ENCODE measurements at places on chromosomes 13 and 19. TPM values are rescaled to one million over a fixed set of nuclear protein-coding genes. Genes with fewer than 3 reads are reported as not detected.

The KCNJ14 gene
- 0.95 TPM for total RNA-seq

The THAP8 gene
- 6.7 TPM for total RNA-seq

The CERS1 gene
- total RNA-seq, result 15.7 TPM

DNA sequence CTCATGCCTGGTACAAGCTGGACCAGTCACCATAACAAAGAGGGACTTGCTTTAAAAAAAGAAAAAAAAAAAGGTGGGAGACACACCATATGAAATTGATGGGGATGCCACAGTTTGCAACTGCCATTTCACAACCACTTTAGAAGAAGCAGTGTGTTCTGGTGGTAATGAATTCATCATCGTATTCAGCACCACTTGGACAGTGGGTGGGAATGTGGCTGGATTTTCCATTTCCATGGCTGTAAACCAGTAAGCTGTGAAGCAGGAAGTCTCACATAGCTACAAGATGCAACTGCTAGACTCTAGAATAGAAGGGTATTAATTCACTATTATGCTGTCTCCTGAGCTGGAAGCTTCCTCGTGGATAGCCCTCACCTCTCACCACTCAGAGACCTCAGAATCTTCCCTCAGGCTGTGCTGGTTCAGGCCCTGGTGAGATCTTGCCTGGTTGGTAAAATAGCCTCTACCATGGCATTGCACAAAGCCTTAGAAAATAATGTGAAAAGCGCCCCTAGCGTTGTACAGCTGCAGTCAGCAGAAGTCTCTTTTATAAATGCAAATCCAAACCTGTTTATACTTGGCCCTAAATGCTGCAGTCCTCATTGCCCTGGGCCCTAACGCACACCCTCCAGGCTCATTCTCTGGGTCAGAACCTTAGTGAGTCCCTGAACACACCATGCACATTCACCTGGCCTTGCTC, 150.7 kb downstream of the KCTD15 start:
- no peaks in the 10 kb centered on the region for H3K4me1 ChIP-seq
- no peak overlapping the region for H3K27ac ChIP-seq
- peaks cover 8% of the 10 kb centered on the region for H3K27me3 ChIP-seq
- no peak for DNase-seq
- H3K36me3 ChIP-seq, result no peaks in the 10 kb centered on the region
- no peak overlapping the region for H3K4me3 ChIP-seq

DNA sequence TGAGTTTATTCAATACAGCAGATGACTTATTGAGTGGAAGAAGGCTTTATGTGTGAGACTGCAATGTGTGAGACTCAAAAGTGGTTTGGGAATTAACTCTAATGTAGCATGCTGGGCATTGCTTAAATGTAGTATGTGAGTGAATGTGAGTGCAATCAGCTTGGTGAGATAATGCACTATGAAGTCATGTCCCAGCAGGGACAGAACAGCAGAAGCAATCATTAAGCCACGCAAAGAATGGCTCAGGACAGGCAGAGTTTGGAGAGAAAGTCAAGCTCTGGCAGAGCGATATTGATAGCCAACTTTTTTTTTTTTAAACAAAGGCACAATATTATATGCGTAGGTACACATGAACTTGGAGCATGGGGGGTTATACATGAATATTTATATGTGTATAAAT, 597.7 kb downstream of the GPC6 start:
- no peaks in the 10 kb centered on the region for H3K4me1 ChIP-seq
- no peak overlapping the region for H3K4me3 ChIP-seq
- no peak overlapping the region for H3K27ac ChIP-seq
- H3K27me3 ChIP-seq, result no peaks in the 10 kb centered on the region
- DNase-seq, result no peak

DNA sequence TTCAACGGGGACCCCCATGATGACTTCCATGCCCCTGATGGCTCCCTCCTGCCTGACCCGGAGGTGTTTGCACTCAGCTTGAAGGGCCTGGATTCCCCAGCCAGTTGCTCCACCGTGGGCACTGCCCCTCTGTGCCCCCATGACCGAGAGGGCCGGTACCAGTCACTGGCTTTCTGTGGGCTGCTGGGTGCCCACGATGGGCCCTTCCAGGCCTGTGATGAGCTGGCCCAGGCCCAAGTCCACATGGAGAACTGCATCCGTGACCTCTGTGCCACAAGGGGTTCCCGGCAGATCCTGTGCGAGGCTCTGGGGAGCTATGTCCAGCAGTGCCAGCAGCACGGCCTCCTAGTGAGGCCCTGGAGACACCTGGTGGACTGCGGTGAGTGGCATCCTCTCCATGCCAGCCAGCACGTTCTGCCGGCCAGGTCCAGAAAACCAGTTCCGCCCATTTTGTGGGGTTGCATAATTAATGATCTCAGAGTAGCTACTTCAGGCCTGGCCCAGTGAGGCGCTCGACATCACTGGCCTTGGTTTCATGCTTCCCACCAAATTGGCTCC, 34.9 kb upstream of the FXYD3 start:
- H3K4me3 ChIP-seq, result no peak overlapping the region
- H3K4me1 ChIP-seq, result no peaks in the 10 kb centered on the region
- H3K36me3 ChIP-seq, result peaks cover 7% of the 10 kb centered on the region

DNA sequence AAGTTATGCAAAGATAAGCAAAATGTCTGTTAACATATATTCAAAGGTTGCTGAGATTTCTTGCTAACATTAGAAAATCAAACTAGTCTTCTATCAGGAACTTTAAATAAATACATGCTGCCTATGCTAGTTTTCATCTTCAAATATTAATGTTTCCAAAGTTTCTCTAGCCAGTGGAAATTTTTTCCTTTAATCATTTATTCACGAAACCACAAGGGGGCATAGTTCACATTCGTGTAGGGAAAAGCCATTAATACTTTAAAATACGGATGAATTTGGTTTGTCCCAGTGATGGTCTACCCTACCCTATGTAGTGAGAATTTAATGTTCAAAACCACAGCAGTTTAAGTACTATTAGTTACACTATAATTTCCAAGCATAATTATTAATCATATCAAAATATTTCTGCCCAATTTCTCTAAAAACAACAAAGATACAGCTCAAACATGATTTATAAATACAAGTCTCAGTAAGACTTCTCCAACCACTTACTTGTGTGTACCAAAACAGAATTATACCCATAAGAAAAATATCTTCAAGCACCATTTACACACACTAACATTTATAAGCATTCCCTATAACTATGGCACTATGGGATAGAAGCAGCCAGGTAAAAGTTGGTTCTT, 16.2 kb downstream of the NUFIP1 start:
- H3K27ac ChIP-seq, result no peak overlapping the region
- no peak overlapping the region for H3K4me3 ChIP-seq
- peaks cover 6% of the 10 kb centered on the region for H3K4me1 ChIP-seq
- H3K27me3 ChIP-seq, result no peaks in the 10 kb centered on the region

DNA sequence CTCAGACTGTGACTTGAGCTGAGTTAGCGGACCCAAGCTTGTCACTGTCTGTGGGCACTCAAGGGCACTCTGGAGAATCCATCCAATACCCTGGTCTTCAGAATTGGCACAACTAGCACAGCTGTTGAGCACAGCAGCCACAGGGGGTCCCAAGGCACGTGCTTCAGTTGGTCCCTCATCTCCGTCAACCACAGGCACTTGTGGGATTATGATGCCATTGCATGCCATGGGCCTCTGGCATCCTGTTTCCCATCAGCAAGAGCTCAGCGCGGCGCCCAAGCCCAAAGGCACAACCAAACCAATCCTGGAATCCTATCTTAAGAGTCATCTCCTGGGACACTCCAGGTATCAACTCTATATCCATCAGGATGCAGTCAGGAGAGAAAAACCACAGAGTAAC, 3.7 kb upstream of the B3GNT8 start:
- H3K27me3 ChIP-seq, result peaks cover 9% of the 10 kb centered on the region
- no peak overlapping the region for H3K4me3 ChIP-seq
- no peak overlapping the region for H3K27ac ChIP-seq
- H3K4me1 ChIP-seq, result peaks cover 26% of the 10 kb centered on the region

- H3K27me3 ChIP-seq, result peaks cover 3% of the 10 kb centered on the region
- H3K4me1 ChIP-seq, result peaks cover 15% of the 10 kb centered on the region
- no peak for DNase-seq
- H3K4me3 ChIP-seq, result no peak overlapping the region
- H3K36me3 ChIP-seq, result peaks cover 9% of the 10 kb centered on the region
Observed at GRCh38 chr13:51225029-51225428, 2.8 kb downstream of the FAM124A start.

- H3K4me1 ChIP-seq, result peaks cover 57% of the 10 kb centered on the region
- peak overlapping the region; percentile 92 for H3K27ac ChIP-seq
- peak overlapping the region; percentile 82 for H3K4me3 ChIP-seq
- peaks cover 2% of the 10 kb centered on the region for H3K27me3 ChIP-seq
- H3K36me3 ChIP-seq, result peaks cover 69% of the 10 kb centered on the region
Observed at GRCh38 chr19:41302624-41303351, 7.2 kb upstream of the CCDC97 start.

DNA sequence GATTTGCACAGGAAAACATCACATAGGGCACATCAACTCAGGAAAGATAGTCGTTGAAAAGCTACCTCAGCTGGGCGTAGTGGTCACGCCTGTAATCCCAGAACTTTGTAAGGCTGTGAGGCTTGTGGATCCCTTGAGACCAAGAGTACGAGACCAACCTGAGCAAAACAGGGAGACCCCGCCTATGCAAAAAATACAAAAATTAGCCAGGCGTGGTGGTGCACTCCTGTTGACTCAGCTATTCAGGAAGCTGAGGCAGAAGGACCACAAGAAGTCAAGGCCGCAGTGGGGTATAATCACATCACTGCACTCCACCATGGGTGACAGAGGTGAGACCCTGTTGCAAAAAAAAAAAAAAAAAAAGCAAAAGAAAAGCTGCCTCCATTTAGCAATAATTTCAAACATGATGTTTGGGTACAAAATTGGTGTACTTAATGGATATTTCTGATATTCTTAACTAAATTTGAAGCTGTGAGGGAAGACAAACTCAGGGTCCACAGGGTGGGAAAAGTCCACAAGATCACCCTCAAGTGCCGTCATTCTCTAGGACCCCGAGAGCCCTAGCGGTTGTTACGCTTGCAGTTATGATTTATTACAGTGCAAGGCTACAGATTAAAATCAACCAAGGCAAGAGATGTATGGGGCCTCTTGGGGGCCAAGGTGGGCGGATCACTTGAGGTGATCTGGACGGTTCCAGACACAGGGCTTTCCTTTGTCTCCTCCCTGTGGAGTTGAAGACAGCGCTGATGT, 42.5 kb upstream of the LDLR start:
- no peak overlapping the region for H3K27ac ChIP-seq
- H3K36me3 ChIP-seq, result peaks cover 46% of the 10 kb centered on the region
- DNase-seq, result no peak

- H3K27me3 ChIP-seq, result peaks cover 28% of the 10 kb centered on the region
- peak; percentile 45 for DNase-seq
- peak overlapping the region; percentile 100 for H3K27ac ChIP-seq
- peaks cover 52% of the 10 kb centered on the region for H3K4me1 ChIP-seq
- H3K36me3 ChIP-seq, result peaks cover 46% of the 10 kb centered on the region
- peak overlapping the region; percentile 99 for H3K4me3 ChIP-seq
Observed at GRCh38 chr19:55677572-55678028, 2.6 kb downstream of the EPN1 start.

GRCh38 chr13:87923753-87924152, 252.6 kb downstream of the SLITRK5 start:
- H3K36me3 ChIP-seq, result no peaks in the 10 kb centered on the region
- H3K4me1 ChIP-seq, result no peaks in the 10 kb centered on the region
- H3K4me3 ChIP-seq, result no peak overlapping the region
- H3K27me3 ChIP-seq, result no peaks in the 10 kb centered on the region

DNA sequence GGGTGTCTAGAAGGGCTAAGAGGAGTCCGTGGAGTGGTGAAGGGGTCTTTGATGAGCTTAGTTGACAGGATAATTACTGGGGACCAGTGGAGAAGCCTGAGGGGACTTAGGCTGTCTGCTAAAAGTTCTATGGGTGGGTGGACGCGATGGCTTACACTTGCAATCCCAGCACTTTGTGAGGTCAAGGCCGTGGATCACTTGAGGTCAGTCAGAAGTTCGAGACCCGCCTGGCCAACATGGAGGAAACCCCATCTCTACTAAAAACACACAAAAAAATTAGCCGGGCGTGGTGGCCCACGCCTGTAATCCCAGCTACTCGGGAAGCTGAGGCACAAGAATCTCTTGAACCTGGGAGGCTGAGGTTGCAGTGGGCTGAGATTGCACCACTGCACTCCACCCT, 2.8 kb upstream of the GSK3A start:
- peak overlapping the region; percentile 94 for H3K4me3 ChIP-seq
- peaks cover 49% of the 10 kb centered on the region for H3K4me1 ChIP-seq
- peak overlapping the region; percentile 99 for H3K27ac ChIP-seq
- peaks cover 22% of the 10 kb centered on the region for H3K27me3 ChIP-seq
- DNase-seq, result no peak
- peaks cover 4% of the 10 kb centered on the region for H3K36me3 ChIP-seq

- DNase-seq, result no peak
- H3K27me3 ChIP-seq, result no peaks in the 10 kb centered on the region
- H3K27ac ChIP-seq, result no peak overlapping the region
- no peaks in the 10 kb centered on the region for H3K36me3 ChIP-seq
- H3K4me3 ChIP-seq, result no peak overlapping the region
Observed at GRCh38 chr13:24052547-24053518, 107.7 kb upstream of the SPATA13 start.

DNA sequence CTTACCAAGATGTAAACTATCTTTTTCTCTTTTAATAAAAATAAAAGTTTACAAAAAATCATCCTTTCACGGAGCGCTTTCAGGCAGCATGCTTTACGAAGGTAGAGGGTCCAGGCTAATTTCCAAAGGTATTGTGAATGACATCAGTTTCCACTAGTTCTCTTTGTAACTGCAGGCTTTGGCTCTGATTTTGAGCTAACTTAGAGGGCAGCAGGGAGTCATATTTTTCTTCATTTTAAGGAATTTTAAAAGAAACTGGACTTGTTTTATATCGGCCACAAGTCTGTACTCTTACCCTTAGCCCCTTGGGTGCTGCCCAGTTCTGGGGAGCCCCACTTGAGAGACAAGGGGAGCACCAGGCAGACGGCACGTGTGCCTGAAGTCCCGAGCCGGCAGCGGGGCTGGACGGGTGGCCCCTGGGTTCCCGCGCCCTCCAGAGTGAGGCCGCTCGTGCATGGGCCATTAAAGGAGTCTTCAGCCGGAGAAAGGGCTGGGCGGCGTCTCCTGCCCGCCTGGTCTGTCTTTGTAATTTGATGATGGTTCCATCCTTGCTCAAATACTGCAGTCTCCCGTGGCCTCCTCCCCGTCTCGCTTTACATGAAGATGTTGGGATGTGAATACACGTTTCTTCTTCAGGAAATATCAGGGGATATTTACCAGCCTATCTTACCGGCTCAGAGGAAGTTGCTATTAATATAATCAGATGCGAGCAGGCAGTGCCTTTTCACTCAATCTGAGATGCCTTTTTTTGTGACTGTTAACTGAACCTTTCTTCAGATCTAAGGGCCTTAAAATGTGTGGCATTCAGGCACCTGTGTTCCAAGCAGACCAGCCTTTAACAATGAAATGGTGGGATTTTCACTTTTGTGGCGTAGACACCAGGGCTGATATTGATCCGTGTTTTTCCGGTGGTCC, 67.4 kb downstream of the GGACT start:
- H3K27ac ChIP-seq, result no peak overlapping the region
- peaks cover 11% of the 10 kb centered on the region for H3K36me3 ChIP-seq
- no peak overlapping the region for H3K4me3 ChIP-seq
- peaks cover 7% of the 10 kb centered on the region for H3K27me3 ChIP-seq

Data from endothelial cell (in vitro differentiated cells).